IMR-90 (cell line): ENCODE measurements at places on chromosomes 4 and X. TPM values are rescaled to one million over a fixed set of nuclear protein-coding genes. Genes with fewer than 3 reads are reported as not detected.

The MRPL1 gene
- 22.4 and 22.5 TPM in 2 replicates for polyA plus RNA-seq

The CXCL3 gene
- polyA plus RNA-seq: 0.27 and 0.74 TPM in 2 replicates

The TMEM187 gene
- polyA plus RNA-seq: 6.2 and 6.3 TPM in 2 replicates

DNA sequence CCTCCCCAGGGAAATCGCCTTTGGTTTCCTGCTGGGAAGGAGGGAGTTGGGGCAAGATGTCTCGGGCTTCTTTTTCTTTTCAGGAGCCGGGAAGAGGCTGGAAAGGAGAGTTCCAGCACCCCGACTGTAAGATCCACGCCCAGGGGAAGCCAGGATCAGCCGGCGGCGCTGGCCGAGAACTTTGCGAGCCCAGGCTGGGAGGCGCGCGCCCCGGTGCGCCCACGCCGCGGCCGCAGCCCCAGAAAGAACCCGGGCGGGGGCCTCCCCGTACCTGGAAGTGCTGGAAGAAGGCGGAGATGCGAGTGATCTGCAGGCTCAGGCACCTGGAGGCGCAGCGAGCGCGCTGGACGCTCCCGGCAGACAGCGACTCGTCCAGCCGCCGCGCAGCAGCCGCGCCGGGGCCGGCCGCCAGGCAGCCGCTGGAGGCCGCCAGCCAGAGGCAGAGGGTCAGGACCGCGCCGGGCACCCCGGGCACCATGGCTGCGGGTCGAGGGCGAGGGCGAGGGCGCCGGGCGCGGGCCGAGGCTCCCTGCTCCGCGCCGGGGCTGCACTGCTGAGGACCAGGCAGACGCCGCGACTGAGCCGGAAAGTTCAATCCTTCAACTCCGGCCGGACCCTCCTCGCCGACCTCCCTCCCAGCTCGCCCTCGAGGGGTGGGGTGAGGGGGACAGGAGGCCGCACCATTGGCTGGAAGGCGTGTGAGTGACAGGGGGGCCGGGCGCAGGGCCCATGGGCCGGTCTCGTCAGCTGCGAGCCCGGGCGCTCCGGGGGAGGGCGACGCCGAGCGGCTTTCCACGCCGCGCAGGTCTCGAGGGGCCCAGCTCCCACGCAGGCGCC lies at the start of gene ANOS1:
Gene ANOS1, minus strand, starts transcription at position 579 of the 837 bp plus-strand sequence. Its CDS starts 101 bp downstream, at position 478.
- no peak for DNase-seq
- H3K27ac ChIP-seq: no peak within 1 kb of the TSS
- no peaks in the 10 kb centered on the region for H3K36me3 ChIP-seq
- H3K4me1 ChIP-seq: no peaks in the 10 kb centered on the region

DNA sequence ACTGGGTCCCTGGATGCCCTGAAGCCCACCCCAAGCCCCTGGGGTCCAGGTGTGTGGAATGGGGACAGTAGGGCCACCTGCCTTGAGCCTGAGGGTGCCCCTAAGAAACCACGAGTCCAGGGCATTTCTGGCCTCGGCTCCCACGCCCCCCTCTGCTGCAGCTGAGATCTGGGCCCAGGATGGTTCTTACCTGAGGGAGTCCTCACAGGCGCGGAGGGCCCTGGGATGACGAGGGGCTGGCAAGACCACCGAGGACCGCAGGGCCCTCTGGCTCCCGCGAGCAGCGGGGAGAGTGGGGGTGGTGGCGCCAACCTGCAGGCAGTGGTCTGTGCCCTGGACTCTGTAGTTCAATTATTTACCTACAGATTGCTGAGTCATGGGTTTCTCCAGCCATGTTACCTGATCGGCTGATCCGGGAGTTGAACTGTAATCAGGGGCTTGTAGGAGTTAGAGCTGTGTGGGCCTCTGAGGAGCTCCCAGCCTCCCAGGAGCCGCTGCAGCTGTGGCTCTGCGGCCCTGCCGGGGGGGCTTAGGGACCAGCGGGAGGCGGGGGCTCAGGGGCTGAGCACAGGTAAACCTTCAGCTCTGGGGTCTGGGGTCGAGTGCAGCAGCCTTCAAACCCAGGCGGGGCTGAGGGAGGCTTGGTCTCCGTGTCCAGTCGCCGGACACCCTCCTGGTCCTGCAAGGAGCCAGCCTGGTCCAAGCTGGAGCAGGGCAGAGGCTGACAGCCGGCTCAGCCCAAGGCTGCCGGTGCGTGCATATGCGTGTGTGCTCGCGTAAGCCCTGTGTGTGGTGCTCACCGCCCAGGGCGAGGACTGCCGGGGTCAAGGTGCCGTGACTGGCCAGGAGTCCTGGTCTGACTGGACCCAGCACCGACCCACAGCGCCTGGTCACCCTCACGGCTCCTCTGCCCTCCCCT lies at the start of gene SLC26A1:
Gene SLC26A1, minus strand, starts transcription at position 294 of the 919 bp plus-strand sequence. CDS start 1,701 bp downstream, outside the sequence.
- no peak within 1 kb of the TSS for H3K4me3 ChIP-seq
- H3K27ac ChIP-seq: no peak within 1 kb of the TSS
- peaks cover 3% of the 10 kb centered on the region; the same call in 1 of the 2 replicates for H3K4me1 ChIP-seq

DNA sequence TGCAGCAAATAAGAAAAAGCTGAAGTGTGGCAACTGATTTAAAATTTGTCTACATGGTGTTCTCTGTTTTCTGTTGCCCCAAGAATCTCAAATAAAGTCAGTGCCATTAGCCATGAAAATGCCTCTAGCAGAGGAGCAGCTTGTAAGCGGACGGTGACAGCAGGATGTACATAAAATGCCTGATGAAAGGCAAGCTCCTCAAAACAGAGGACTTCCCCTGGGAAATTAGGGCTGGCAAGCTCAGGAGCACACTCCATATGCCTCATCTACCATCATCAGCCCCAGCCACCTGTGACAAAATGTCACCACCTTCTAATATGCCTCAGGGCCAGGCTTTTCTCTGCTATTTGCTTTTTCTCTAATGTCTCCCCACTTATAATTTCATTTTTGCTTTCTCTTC lies 54.5 kb downstream of the ASB9 start:
- H3K27me3 ChIP-seq: no peaks in the 10 kb centered on the region
- no peaks in the 10 kb centered on the region for H3K4me1 ChIP-seq
- H3K27ac ChIP-seq: no peak overlapping the region
- no peak overlapping the region for H3K4me3 ChIP-seq
- DNase-seq: no peak
- no peaks in the 10 kb centered on the region for H3K36me3 ChIP-seq
